SJCRH30 (cell line): ENCODE measurements at places on chromosomes 3 and 15.

DNA sequence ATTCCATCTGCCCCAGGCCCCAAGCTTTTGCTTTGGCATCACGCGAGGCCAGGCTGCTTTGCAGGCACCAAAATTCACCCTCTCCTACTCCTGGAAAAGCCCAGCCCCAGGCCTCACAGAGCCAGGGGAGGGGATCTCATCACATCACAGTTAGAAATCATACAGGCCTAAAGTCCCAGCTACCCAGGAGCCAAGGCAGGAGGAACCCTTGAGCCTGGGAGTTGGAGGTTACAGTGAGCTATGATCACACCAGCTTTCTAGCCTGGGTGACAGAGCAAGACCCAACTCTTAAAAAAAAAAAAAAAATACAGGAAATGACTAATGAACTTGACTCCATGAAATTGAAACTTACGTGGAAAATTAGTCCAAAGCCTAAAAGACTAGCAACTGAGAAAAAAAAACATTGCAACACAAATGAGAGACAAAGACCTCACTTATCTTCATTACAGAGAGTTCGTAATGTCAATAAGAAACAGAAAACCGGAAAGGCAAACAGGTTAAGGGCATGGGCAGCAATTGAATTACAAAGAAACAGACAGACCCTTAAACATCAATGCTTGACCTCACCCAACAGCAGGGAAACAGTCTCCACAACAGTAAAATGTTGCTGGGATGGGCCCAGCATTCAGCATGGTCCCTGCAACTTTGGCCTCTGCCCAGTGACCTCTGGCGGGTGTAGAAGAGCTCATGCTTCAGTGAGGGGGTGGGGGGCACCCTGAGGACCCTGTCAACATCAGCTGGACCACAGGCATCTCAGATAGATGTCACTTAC, 151.5 kb downstream of the LRRK1 start:
- peak; percentile 85 for DNase-seq

DNA sequence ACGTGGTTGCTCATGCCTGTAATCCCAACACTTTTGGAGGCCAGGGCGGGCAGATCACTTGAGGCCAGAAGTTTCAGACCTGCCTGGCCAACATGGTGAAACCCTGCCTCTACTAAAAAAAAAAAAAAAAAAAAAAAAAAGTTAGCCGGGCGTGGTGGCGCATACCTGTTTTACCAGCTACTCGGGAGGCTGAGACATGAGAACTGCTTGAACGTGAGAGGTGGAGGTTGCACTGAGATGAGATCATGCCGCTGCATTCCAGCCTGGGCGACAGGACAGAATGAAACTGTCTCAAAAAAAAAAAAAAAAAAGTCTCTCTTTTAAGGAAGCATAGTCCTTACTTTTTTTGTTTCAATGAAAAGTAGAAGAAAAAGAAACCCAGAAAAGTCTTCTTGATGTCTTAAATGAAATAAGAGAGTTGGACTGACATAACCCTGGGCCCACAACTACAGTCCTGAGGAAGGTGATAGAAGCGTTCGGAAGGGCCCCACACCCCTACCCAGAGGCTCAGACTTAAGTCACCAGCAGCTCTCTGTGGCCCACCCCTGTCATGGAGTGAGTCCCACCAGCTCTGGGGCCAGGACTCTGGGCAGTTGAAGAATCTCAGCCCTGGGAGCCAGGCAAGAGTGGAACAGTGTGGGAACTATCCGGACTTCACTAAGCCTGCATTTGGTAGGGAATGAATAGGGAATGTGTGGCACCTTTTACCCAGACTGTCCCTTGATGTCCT, 2.6 kb downstream of the NME9 start:
- no peak for DNase-seq

DNA sequence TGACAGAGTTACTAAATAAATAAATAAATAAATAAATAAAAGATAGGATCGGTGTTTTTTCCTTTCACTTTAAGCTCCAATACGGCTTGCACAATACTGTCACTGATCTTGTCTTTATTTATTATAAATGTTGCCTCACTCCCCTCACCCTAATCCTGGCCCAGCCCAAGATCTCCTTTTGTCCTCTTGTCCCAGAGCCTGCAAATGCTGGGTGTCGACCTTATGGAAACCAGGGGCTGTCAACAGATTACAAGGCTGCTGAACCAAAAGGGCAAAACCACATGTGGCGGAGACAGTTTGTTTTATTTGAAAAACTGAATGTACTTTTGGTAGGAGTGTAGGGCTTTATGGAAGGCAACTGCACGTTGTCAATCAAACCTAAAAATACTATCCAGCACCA, 75.9 kb downstream of the RFTN1 start:
- DNase-seq = peak; percentile 31

DNA sequence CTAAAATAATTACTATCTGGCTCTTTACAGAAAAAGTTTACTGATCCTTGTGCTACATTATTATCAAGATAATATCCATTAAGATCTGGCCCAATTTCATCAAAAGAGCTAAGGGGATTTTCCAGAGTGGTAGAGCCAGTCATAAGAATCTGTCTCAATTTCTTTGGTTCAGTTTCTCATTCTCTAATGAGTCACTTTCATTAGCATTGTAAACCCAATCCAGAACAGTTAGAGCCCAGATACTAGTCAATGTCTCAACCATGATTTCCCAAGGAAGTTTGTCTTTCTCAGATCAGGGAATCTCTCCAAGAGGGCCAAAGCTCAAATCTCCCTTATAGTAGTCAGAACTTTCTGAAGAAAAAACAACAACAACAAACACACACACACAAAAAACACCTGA, 131.1 kb upstream of the PPP2R3A start:
- no peak for DNase-seq

- DNase-seq = no peak
These were observed 9.0 kb downstream of the GASK1A start for GRCh38 chr3:42988097-42988496.
